ENCODE measurements at places on chromosomes 6 and 20. TPM values are rescaled to one million over a fixed set of nuclear protein-coding genes. Genes with fewer than 3 reads are reported as not detected.

Gene SOD2
- total RNA-seq: 280 TPM

Gene PLAGL2
- 11.0 TPM for total RNA-seq

Gene BTN2A1
- 8.1 TPM for total RNA-seq

Gene DYNLT2
- 0.84 TPM for total RNA-seq

DNA sequence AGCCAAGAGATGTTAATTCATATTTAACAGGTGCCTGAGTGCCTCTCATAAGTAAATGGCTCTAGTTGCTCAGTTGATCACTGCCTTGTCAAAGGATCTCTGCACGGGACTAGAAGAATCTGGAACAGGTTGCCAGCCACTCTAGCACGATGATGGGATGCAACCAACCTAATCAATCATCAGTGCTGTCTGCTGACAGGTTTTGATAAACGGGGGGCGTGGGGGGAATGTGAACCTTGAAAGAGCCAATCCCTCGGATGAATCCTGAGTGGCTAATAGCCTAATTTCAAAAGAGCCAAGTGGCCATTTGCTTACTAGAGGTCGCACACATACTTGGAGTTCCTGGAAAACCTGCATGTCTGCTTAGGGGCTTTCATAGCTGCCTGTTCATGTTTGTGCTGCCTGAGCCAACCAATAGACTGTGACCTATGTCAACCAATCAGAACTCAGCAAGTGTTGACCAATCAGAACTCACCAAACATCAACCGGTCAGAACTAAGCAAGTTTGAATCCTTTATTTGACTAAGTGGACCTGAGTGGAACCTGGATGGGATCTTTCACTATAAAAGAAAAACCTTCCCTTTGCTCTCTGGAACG, 43.5 kb upstream of the ECI2 start:
- ATAC-seq: peak; percentile 11

DNA sequence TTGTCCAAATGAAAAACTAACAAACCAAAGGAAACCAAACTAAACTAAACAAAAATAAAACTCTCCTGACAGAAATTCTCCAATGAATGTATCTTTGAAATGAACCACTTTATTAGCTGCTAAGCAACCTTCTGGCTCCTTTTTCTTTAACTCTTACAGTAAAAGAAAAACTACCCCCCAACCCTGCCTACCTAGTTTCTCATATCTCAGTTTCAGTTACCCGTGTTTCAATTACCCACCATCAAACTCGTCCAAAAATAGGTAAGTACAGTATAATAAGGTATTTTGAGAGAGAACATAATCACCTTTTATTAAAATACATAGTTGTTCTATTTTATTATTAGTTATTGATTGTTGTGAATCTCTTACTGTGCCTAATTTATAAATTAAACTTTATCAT, 177.4 kb upstream of the THEMIS start:
- no peak for ATAC-seq

- ATAC-seq: no peak
Measured at GRCh38 chr6:150546457-150546856, 53.2 kb upstream of the PLEKHG1 start.

GRCh38 chr20:21241406-21241805, 61.7 kb upstream of the XRN2 start:
- ATAC-seq: no peak

- ATAC-seq: no peak
Measured at GRCh38 chr6:167469101-167469500, 144.2 kb downstream of the TTLL2 start.

- no peak for ATAC-seq
Measured at GRCh38 chr6:155381673-155382337, 67.5 kb upstream of the TFB1M start.

GRCh38 chr6:89239338-89239737, 22.2 kb upstream of the GABRR1 start:
- no peak for ATAC-seq

DNA sequence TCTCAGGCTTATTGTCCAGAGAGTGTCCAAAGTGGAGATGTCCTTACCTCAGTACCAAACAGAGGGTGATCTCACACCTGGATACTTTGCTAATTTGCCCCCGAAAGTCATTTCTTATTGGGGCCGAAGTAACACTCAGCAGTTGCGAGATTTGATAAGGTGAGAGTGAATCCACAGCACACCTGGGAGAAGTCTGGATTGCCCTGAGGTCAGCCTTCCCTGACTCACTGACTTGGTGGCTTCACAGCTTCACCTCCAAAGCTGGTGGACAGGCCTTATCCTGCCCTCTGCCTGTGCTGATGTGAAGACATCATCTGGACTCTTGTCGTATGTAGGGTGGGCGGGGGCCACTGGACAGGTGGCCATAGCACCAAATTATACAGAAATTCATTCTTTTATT, 101.9 kb upstream of the ARMC2 start:
- peak; percentile 91 for ATAC-seq

- ATAC-seq: peak; percentile 86
Measured at GRCh38 chr20:48186915-48187314, 401.6 kb upstream of the SULF2 start.

- ATAC-seq: no peak
Measured at GRCh38 chr6:55898342-55898741, 23.0 kb upstream of the BMP5 start.

- peak; percentile 73 for ATAC-seq
Measured at GRCh38 chr20:51930775-51931174, 128.5 kb upstream of the SALL4 start.

- no peak for ATAC-seq
Measured at GRCh38 chr6:65908065-65908464, 201.0 kb upstream of the EYS start.
